CD4-positive, alpha-beta T cell treated with Interleukin-4 for 4 hours (primary cell): ENCODE measurements at places on chromosomes 16 and 17.

DNA sequence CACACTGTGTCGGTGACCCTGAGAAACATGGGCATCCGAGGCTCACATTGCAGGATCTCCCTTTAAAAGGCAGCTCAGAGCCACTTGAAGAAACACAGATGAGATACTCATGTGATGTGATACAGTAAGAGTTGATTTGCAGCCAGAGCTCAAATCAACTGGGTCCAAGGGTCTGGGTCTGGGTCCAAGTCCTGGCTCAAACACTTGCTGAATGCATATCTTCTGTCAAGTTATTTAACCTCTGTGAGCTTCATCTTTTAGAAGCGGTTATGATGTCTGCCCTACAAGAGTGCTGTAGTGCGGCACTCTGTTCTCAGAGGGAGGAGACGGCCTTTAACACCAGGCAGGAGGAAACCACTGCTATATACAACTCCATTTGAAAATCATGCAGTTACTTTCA is 6.4 kb downstream of the KRT38 start:
- DNase-seq = no peak

DNA sequence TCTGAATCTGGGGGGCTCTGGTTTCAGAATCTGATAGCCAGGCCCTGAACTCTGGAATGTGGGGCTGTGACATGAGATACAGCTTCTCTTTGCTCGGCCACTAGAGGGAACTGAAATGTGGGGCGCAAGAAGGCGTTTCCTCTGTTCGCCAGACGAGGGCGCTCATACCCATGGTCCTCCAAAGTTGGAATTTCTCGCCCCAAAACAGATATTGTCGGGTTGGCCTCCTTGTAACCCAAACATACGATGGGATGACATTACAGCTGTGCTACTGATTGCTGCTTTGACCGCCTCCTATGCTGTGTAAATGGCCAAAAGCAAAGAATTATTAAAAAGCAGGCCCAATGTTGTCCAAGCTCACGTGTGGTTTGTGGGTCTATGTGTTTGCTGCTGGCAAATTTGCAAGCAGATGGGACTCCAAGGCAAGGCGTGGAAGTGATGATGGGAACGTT is 13.1 kb upstream of the MSI2 start:
- DNase-seq = peak; percentile 72

GRCh38 chr16:28826141-28826540 is 3.3 kb downstream of the ATXN2L start:
- no peak for DNase-seq

DNA sequence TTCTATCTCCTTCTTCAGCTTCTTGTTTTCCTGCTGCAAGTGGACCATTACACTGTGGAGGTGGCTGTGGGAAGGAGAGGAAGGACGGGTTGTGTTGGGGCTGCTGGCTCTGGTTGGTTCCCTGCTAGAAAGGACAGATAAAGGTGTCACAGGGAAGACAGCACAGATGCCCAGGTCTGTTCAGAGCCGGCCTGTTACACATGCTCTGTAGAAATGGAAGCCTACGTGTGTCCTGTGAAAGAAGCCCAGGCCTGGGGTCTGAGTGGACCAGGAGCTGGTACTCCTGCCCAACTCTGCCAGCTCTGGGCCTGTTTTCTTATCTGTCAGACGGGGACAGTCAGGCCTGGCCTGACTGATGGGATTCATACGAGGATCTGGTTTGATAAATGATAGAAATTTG is 26.4 kb downstream of the DHX38 start:
- DNase-seq = no peak

GRCh38 chr16:1397779-1398178 is 16.7 kb downstream of the UNKL start:
- no peak for DNase-seq

DNA sequence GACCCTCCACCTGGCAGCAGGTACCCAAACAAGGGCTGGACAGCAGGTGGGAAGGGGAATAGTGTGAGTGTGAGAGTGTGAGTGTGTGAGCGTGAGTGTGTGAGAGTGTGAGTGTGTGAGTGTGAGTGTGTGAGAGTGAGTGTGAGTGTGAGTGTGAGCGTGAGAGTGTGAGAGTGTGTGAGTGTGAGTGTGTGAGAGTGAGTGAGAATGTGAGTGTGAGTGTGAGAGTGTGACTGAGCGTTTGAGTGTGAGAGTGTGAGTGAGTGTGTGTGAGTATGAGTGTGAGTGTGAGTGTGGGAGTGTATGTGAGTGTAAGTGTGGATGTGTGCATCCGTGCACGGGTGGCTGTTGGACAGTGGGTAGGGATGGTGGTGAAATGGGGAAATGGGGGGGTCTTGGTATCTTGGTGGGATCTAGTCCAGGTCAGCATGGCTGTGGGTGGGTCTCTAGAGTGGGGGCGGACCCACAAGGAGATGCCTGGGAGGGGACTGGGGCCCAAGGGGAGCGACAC is 408 bp downstream of the ADGRG1 start:
- DNase-seq = no peak

- no peak for DNase-seq
Observed at GRCh38 chr17:61735807-61736206, 127.5 kb downstream of the BRIP1 start.

- DNase-seq = no peak
Observed at GRCh38 chr17:79595471-79595870, 15.4 kb downstream of the RBFOX3 start.

DNA sequence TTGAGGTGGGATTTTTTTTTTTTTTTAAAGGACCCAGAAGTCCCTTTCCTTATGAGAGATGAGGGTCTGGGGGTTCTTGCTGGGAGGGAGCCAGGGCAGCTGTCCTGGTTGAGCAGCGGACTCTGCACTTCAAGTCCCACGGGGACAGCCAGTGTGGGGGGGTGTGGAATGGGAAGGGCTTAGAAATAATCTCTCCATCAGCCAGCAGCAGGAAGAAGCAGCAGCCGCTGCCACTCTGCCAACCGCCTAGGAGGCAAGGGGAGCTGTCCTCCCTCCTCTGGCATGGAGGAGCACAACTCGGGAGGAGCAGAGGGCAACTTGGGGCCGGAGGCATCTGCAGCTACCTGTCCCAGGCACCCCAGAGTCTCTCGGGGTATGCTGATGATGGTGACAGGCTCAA is at the start of gene KCNG4:
Gene KCNG4, minus strand, starts transcription at position 104 of the 400 bp plus-strand sequence. CDS start 2,527 bp downstream, outside the sequence.
- DNase-seq = no peak

- peak; percentile 79 for DNase-seq
Observed at GRCh38 chr16:74998481-74999218, at the start of gene ZNRF1. TSS of gene ZNRF1 (plus strand) at chr16:74999024. CDS start at chr16:74999672, 648 bp downstream.

GRCh38 chr17:27593232-27593856 is 37.6 kb upstream of the LGALS9 start:
- DNase-seq = no peak

GRCh38 chr17:41522301-41523224 is 3.9 kb upstream of the KRT15 start:
- no peak for DNase-seq

DNA sequence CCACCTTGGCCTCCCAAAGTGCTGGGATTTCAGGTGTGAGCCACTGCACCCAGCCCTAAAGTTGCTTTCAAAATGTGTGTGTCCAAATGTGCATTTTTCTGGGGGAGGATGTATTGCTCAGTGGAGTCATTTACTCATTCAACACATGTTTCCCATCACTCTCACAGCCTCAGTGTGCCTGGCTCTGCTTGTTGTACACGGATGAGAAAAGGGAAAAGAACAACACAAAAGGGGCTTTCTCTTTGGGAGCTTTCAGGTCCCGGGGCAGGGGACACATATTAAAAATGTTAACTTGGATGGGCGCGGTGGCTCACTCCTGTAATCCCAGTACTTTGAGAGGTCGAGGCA is 1.7 kb upstream of the PPL start:
- DNase-seq = no peak

- DNase-seq = no peak
Observed at GRCh38 chr16:80265624-80266306, 275.0 kb upstream of the DYNLRB2 start.

DNA sequence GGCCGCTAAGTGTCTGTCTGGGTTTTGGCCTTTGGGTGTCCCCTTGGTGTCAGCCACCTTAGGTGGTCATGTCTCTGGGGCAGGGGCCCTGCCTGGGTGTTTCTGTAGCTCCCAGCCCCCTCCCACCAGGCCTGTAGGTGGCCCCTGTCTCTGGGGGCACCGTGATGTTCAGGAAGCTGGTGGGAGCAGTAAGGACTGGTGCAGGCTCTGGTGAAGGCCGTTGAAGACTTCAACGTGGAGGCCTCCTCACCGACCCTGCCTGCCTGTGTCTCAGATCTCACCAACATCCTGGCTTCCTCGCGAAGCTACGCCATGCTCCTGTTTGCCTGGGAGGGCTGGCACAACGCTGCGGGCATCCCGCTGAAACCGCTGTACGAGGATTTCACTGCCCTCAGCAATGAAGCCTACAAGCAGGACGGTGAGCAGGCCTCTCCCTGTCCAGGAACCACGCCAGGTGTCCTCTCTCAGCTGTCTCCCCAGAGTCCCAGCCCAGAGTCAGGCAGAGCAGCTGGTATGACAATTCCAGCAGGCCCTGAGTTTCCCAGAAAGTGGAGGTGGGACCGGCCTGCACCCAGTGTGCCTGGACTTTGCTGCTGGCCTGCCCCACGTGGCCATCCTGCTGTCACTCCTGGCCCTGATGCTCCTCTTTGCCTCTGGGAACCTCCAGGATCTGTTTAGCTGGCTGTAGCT is 2.8 kb downstream of the ACE start:
- no peak for DNase-seq

GRCh38 chr17:31226373-31226772 is 70.7 kb downstream of the OMG start:
- DNase-seq = no peak

DNA sequence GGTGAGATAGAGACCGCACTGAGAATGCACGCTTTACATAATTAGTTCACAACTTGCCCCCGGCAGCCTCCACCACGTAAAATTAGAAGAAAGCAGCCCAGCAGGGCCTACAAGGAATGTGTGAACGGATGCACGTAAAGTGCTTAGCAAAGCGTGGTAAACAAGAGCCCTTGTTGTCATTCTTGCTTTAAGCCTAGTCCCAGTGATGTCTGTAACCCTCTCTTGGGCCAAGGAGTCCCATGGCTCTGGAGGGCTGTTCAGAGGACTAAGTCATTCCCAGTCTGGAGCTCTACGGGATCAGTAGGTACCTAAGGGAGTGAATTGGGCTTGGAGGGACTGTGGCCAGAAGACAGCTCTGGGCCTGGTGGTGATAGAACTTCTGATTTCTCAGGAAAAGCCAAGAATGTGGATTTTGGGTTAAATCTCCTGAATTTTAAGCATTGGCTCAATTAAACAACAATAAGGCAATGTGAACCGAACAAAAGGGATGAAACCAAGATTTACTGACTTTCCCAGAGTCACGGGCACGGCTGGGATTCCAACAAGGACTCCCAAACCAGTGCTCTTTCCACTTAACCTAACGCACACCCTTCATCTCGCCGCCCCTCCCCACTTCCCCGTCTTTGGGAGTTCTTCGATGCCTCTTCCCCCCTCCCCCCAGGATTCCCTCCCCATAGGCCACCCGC is 775 bp upstream of the CHP2 start:
- DNase-seq = no peak

DNA sequence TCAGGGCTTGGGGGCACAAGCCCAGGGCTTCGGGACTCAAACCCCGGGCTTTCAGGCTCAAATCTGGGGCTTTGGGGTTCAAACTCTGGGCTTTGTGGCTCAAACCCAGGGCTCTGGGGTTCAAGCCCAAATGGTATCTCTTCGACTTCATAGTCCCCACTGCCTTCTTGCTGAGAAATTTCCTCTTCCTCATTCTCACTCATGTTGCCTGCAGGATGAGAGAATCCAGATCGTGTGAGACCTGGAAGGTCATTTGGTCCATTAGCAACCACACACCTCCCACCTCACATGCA is 576 bp downstream of the ZNF768 start:
- no peak for DNase-seq

DNA sequence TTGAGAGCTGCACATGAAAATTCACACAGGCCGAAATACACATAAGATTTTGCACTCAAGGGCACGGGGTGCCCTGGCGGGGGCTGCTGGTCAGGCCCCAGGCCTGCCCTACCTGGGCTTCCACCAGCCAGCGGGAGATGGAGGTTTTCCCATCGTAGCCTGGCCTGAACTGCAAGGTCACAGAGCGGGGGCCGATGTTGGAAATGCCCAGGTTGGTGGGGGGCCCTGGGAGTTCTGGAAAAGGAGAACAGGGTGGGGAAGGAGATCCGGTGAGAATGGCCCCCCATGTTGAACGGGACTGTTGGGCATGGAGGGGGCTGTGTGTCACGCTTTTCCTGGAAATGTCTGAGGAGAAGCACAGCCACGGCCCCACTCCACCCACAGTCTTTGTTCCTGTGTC is 87.3 kb upstream of the CDC42EP4 start:
- no peak for DNase-seq

GRCh38 chr16:71754652-71755051 is 30.2 kb upstream of the PHLPP2 start:
- no peak for DNase-seq

DNA sequence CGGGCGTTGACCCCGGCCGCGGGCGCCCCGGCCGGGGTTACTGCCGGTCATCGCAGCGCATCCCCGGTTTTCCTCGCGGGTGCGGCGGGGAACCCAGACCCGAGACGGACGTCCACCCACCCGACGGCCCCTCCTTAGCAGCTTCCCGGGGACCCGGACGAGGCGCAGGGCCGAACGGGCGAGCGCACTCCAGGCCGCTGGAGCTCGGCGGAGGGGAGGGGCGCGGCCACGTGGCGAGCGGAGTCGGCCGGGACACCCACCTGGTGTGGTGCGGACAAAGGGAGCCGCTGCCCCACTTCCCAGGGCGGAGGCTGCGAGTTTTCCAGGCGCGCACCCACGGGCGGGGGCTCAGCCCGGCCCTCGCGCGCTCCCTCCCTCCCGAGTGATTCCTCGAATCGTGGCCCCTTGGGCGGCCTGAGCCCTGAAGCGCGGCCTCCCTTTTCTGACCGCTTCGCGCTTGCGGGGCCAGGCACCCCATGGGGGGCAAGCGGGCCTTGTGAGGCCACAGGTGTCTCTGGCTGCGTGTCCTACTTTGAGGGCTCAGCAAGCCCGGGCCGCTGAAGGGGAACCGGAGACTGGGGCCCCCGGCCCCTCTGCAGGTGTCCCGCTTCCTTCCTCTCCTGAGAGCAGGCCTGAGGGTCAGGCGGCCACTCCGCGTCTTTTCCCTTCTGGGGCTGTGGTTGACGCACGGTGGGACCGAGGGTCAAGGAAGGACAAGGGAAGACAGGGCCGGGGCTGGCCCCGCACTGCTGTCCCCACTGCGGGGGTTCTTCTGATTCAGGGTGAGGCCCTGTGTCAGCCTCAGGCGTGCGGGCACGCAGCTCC is 1.1 kb upstream of the FASN start:
- no peak for DNase-seq

DNA sequence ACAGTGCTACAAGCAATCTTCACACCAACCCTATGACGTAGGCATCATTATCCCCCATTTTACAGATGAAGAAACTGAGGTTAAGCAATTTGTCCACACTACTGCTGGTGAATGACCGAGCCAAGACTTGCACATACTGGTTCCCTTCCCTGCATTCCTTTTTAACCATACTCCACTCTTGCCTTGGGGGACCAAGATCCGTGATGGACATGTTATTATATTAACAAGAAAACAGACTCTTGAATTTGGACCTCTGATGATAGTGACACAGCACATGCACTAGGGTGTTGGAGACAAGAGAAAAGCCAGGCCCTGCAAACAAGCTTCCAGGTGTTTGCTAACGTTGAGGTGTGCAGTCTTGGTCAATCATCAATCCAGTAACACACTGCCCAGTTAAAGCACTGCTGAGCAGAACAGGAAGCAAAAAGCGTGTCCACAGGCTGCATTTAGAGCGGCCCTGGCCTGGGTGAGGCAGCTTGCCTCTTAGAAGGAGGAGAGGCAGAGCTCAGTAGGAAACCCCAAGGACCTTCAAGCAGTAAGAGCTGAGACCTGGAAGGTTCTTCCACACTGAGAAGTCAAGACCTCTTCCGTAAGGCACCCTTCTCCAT is 36.7 kb downstream of the HNF1B start:
- DNase-seq = no peak
